NCI-H1930 (cell line): ENCODE measurements at places on chromosomes 3 and 15.

DNA sequence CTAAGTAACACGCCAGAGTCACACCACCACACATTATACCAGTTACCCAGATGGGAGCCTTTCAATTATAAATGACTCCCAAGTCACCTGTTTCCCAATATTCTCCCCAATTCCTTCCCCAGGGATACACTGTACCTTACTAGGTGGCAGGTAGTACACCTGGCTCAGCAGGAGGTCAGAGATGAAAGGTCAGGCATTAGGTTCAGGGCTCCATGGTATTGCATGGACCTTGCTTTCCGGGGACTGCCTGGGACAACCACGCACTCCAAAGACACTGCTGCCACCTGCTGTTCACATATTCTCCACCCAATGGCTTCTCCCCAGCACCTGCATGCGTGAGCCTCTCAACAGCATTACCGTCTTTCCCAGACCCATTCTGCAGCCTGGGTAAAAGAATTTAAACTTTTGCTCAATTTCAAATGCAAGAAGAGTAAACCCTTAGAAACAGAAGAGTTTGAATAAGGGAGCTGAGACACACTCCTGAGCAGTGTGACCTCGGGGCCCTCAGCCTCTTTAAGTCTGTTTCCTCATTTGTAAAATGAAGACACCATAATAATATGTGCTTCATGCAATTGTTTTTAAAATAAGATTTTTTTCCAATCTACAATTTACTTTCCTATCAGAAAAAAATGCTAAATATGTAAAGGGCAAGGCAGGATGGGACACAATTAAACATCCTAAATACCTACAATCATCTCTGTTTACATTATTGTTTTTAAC is 28.0 kb upstream of the LACTB start:
- DNase-seq: peak; percentile 54

- no peak for DNase-seq
Measured at GRCh38 chr3:184335291-184335660, 2.1 kb upstream of the FAM131A start.

- no peak for DNase-seq
Measured at GRCh38 chr3:11903047-11903446, 56.4 kb upstream of the TAMM41 start.

- DNase-seq: peak; percentile 17
Measured at GRCh38 chr15:77496715-77497109, 76.0 kb downstream of the HMG20A start.

DNA sequence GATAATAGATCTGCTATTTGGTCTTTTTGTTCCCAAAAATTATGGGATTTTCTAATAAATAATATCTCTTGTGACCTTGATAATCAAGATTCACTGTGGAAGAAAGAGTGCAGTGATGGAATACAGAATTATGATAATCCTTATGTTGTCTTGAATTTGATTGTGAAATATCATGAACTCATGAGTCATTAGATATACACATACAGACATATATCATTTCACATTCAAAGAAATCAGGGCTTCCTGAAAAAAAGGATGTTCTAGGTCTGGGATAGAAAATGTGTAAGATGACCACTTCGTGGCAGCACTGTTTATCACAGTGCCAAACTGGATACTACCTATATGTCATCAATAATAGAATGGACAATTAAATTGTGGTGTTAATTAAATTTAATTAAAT is 97.7 kb downstream of the DPH6 start:
- no peak for DNase-seq
